ENCODE measurements at places on chromosomes 12 and 14.

- DNase-seq, result no peak
These were observed 6.1 kb upstream of the TSPAN9 start for GRCh38 chr12:3071107-3071506.

- no peak for DNase-seq
These were observed 2.5 kb downstream of the P2RX2 start for GRCh38 chr12:132620899-132621656.

- no peak for DNase-seq
These were observed 167.2 kb downstream of the CAPZA3 start for GRCh38 chr12:18905134-18905533.

DNA sequence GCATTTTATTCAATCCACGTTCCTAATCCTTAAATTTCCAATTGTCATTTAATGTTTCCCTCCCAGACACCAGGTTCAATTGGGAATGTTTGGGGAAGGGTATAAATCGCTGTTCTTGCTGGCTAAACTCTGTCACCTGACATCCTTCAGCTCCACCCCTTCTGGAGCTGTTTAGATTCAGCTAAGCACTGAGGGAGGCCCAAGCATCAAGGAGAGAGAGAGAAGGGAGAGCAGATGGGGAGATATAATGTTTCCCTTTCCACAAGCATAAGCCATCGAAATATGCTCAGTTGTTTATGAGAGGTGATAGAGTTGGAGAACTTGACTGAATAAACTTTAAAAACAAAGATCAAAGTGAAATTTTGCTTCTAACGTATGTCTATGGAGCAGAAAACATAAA is 1.8 kb downstream of the ABCC9 start:
- no peak for DNase-seq

DNA sequence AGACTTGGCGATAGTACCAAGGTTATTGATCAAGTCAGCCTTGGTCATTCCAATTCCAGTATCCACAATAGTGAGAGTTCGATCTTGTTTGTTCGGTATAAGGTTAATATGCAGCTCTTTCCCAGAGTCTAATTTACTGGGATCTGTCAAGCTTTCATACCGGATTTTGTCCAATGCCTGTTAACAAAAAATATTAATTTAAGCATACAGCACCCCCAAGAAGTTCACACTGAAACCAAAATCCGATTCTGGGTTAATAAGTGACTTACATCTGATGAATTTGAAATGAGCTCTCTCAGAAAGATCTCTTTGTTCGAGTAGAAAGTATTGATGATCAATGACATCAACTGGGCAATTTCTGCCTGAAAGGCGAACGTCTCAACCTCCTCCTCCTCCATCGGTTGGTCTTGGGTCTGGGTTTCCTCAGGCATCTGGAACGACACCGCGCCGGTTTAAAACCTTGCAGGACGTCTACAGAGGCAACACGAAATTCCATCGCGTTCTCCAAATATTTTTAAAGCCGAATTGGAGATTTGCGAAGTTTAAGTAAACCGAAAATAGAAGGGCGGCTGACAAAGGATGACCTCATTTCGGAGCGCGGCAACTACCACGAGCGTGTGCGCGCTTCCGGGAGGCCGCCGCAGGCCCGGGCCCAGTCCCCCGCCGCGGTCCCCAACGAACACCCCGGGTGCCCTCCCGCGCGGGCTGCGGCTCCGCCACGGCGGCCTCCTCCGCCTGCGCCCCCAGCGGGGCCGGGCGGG is 716 bp downstream of the HSP90AA1 start:
- DNase-seq, result no peak

Data from skeletal muscle cell (primary cell).